ENCODE measurements at places on chromosomes 12 and 14.

GRCh38 chr12:81627336-81628189 lies 131.6 kb downstream of the PPFIA2 start:
- peak; percentile 26 for DNase-seq

DNA sequence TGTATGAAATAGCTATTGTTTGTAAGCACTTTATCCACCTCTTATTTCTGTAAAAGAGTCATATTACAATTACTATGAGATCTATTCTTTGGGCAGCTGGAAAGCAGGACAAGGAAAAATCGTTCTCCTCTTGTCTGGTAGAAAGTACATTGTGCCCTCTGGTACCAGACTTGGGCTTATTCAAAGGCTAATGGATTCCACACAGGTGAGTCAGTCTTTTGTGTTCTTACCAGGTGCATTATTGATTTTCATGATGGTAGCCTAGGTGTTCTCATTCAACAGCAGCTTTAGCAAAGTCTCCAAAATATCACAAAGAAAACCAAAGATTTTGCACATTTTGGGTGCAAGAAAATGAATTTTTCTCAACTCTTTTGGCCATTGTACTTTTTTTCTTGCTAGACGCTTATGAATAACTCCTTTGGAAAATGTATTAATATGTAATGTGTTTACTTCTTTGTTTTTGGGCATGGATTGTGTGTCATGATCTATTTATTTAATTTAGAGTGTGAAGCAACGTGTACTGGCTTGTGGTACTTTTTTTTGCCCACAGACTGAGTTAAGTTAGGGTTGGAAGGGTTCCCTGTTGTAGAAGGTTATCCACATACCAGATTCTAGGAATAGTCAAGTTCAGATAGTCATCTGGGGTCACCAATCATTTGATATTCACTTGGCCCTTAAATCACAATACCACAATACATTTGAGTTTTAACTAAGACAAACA lies 26.2 kb downstream of the MNAT1 start:
- DNase-seq = peak; percentile 20

DNA sequence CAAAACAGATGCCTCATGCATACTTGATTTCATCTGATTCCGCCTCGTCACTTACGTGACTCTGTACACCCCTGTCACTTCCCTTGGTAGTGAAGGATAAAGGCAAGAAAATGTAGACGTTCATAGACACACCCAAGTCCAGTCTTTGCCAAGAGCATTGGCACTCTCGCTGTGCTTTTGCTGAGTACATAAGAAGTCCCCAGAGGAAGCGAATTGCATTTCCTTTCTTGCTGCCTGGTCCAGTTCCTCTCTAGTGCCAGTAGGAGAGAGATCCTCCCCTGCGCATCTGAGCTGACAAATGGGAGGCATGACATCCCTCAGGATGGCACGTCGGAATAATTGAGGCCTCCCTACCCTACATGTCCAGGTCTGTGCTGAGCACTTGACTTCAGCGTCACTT lies 21.3 kb upstream of the RIN3 start:
- no peak for DNase-seq

DNA sequence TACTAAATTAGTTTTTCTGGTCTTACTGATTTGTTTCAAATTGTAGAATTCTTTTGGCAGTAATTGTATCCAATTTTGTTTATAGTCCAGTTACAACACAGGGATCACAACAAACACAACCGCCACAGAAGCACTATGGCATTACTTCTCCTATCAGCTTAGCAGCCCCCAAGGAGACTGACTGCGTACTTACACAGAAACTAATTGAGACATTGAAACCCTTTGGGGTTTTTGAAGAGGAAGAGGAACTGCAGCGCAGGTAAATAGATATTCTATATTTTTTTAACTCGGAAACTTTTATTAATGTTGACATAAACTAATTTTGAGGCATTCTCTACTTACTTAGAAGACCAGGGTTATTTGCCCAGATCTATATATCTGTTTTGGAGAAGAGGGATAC lies 17.8 kb downstream of the PAPOLA start:
- DNase-seq = no peak

DNA sequence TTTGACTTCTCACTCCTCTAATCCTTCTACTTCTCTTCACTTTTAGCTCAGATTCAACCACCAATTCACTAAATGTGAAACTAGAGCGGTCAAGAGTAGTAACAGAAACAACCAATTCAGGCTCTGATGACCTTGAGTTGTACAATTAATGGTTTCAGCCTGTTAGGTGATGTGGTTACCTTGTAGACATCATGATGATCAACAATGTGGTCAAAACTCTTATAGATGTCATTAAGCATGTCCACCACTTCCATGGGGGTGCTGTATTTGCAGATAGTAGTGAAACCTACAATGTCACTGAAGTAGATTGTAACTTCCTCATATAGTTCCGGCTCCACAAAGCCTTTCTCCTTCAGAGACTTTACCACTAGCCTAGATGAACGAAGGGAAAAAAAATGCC lies 54.1 kb upstream of the PLBD1 start:
- DNase-seq = no peak

- no peak for DNase-seq
These were observed 18.5 kb upstream of the BHLHE41 start for GRCh38 chr12:26143291-26143690.

DNA sequence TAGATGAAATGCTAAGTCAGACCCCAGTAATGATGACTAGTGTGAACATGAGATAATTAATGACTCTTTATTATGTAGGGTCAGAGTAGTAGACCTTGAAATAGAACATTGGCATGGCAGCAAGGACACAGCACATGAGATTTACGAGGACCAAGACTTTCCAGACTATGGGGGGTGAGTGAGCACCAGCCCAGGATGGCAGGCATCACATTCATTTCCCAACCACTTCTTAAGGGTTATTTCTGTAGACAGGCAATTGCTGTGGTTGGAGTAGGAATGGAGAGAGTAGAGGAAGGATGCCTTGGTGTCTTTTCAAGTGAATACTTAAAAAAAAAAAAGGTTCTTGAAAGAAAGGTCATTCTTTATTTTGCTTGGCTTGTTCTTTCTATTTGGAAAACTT lies 189.4 kb upstream of the DYRK2 start:
- no peak for DNase-seq

DNA sequence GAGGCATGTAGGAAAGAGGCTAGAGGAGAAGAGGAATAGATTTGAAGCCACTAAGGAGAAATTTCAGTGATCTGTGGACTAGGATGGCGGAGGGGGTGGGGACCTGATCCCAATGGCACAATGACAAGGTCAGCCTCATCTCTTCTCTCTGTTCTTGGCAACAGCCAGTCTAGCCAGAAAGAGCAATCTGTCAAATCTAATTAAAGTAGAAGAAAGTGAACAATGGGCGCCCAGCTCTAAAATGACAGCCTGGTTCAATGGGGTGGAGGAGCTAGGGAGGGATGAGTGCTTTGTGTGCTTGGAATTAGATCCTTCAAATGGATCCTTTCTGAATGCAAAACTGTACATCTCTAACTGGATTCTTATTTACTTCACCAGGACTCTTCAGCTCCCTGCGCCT lies 37.2 kb upstream of the TUBA1C start:
- no peak for DNase-seq

- DNase-seq = no peak
These were observed 88.8 kb downstream of the GALNT8 start for GRCh38 chr12:4809013-4809448.

DNA sequence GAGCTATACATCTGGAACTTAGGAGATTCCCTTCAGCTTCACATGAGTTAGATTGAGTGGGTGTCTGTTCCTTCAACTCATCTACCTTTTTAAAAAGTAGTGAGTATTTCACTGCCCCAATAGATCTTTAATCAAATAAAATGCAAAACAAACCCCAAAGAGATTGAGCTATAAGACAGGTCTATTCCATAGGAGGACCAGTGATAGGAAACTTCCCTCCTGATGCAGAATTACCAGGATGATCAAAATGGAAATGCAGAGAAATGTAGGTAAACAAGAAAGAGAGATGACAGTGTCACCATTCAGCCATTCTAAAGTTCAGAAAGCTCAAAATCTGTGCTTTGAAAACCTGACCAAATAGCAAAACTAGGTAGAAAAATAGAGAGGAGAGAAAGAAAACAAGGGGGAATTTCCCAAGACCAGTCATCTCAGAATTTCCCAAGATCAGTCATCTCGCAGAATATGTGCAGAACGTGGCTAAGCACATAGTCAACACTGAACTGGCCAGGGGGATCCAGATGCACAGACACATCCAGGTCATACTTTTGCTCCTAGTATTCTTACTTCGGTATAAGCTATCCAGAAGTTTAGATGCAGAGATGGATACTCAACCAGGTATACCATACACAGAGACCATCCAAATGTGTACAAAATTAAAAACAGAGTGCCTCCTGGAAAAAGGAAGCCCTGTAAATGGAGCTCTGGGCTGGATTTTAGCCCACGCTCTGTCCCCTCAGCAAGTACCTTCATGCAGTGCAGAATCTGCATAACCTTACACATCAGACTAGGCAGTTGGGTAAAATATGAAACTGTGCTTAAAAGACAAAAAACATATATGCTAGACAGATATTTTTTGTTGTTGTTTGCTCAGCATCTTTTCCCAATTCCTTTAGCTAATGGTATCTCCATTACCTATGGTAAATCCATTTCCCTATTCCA lies 27.4 kb downstream of the SLC41A2 start:
- DNase-seq = peak; percentile 59

GRCh38 chr14:64760146-64760755 lies 56.0 kb downstream of the PLEKHG3 start:
- peak; percentile 40 for DNase-seq

- no peak for DNase-seq
These were observed 9.4 kb downstream of the PSMB5 start for GRCh38 chr14:23025151-23025814.

DNA sequence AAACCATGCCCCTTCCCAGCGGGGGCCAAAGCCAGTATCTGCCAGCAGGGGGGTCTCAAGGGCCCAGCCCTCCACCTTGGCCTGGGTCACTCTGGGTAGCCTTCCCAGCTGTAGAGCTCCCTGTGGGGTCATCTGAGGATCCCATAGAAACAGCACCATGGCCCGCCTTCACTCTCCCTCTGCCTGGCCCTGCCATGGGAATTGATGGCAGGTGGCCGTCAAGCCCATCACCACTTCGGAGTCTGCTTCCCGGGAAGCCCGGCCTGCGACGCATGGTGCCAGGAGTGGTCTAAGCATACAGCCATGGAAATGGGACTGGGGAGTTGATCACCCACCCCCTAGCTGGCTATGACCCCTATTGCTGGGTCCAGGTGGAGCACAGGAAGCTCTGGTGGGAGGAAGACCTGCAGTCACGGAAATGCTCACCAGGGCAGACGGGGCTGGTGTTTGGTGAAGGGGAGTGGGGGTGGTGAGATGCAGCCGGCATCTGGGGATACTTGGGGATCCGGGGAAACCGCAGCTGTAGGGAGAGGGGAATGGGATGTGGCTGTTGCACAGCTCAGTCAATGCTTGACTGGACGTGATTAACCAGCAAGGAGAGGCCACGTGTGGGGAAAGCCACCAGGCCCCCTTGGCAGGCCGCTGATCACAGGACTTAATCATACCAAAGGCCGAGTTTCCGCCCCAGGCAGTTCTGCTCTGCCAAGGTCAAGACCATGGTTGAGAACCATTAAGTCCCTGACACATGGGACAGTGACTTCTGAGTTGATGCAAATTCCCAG lies 52.2 kb upstream of the DIO3 start:
- peak; percentile 54 for DNase-seq

- peak; percentile 76 for DNase-seq
These were observed 625.5 kb downstream of the DIO2 start for GRCh38 chr14:79585845-79586244.

GRCh38 chr14:62585247-62585646 lies 460.0 kb downstream of the KCNH5 start:
- DNase-seq = no peak

- peak; percentile 2 for DNase-seq
These were observed 217.8 kb downstream of the KIF26A start for GRCh38 chr14:104356020-104356737.

- DNase-seq = peak; percentile 60
These were observed 410.7 kb upstream of the RGS6 start for GRCh38 chr14:71521238-71522135.

GRCh38 chr12:123905319-123905925 lies 67.2 kb downstream of the CCDC92 start:
- peak; percentile 77 for DNase-seq

GRCh38 chr12:104865080-104865479 lies 93.0 kb downstream of the SLC41A2 start:
- DNase-seq = peak; percentile 29

- DNase-seq = no peak
These were observed 42.1 kb downstream of the FLRT2 start for GRCh38 chr14:85572011-85572410.

DNA sequence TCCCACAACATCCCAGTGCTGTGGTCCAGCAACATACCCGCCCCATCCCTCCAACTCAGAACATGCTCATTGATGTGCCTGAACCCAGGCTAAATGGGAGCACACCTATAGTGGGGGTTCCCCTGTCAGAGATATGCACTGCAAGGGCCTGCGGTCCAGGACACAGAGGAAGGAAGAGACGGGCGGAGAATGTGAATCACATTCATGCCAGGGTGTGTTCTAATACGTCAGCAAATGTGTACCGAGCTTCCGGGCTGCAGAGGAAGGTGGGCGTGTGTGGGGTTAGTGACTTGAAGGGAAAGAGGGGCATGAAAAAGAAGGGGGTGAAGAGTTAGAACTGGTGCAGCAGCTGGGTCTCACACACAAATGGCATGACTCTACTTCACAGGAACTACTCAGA lies 83.7 kb downstream of the DPF3 start:
- no peak for DNase-seq

- no peak for DNase-seq
These were observed 1.9 kb downstream of the LMO3 start for GRCh38 chr12:16603916-16604575.

GRCh38 chr14:53408175-53408879 lies 255.2 kb upstream of the DDHD1 start:
- DNase-seq = no peak

DNA sequence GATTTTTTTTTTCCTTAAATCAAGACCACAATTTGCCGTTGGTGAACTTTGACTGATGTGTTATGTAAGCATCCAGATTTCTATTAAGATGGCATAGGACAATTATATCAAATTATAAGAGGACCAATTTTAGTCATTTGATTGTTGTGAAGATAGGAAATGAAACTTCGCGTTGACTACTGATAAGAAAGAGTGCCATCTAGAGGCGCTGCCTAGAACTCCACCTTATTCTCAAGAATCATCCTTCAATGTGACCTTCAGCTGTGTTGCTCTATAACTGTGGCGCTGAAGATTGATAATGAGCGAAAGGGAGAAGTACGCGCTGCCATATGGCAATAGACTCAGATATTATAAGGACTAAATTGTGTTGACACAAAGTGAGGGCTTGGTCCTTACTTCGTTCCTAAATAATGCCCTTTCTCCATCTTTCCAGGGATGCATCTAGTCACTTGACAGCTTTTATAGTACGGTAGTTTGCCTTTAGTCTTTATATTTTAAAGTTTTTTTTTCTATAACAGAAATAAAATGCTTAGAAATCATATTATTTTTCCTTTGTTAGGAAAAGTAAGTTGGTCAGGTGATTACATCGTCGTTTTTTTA lies 350.8 kb upstream of the STXBP6 start:
- peak; percentile 12 for DNase-seq
